Neural progenitor cell (in vitro differentiated cells): ENCODE measurements at places on chromosomes 2 and 18.

DNA sequence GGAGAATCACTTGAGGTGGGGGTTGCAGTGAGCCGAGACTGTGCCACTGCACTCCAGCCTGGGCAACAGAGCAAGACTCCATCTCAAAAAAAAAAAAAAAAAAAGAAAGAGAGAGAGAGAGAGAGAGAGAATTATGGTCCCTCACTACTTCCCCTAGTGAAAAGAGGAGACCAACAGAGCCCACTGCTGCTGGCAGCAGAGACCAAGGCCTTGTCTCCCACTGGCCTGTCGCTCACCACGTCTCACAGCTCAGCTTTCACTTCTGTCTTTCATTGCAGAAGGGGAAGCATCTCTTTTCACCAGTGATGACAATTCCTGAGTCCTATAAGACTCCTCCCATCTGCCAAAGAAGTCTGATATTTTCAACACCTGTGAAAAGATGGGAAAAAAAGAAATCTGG lies 81.3 kb downstream of the CLHC1 start:
- no peak for DNase-seq

DNA sequence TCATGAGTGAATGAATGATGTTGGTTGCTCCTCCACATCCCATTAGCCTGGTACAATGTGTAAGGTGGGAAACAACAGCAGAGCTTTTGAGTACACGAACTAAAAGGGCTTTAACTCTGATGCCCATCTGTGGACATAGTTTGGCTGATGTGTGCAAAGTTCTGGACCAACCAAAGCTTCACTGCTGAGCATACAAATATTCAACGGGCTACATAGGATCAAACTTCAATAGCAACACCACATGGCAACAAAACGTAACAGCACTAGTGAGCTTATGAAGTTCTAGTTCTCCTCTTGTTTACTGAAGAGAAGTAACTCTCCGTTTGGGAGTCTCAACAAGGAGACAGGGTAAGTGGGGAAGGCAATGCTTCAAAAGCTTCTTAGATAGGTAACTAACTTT lies 20.4 kb downstream of the STAM2 start:
- DNase-seq = no peak

DNA sequence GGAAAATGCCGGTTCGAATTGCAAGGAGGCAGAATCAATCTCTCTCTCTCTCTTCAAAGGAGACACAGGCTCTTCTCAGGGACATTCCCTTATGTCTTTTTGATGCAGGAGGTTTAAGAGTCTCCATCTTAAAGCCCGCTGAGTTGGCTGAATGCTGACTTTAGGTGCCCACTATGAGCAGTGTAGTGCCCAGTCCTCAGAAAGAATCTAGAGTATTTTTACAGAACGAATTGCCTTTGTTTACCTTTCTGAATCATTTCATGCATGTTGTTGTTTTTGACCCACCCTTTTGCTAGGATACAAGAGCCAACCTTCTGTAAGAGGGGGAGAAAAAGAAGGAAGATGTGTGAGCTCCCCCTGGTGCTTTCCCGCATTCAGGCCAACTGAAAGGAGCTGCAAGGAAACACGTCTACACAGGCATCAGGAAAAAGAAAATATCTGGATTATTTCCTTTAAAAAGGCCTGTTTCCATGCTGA lies 193.5 kb upstream of the TCF4 start:
- DNase-seq = peak; percentile 72

DNA sequence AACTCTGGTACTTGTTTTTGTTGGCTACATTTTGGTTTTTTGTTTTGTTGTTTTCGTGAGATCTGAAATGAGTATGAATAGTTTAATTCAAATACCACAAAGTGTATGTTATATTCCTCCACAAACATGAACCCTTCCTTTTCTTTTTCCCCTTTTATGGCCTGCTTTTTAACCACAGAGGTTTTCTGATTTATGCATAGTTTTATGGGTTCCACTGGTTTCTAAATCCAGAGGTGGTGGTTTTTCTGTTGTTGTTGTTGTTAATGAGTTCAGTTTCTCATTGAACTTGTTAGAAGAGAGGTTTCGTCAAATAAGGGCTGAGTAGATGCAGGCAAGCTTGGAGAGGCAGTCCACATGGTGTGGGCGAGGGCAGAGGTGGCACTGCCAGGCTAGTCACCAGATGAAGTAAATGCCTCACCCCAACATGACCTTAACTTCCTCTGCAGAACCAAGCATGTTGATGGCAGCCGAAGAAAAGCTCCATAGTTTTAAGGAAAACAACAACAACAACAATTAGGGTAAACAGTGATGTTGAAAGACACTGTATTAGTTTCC lies 72.5 kb downstream of the RIF1 start:
- no peak for DNase-seq

GRCh38 chr2:183541766-183542165 lies 417.5 kb downstream of the NUP35 start:
- DNase-seq = no peak

DNA sequence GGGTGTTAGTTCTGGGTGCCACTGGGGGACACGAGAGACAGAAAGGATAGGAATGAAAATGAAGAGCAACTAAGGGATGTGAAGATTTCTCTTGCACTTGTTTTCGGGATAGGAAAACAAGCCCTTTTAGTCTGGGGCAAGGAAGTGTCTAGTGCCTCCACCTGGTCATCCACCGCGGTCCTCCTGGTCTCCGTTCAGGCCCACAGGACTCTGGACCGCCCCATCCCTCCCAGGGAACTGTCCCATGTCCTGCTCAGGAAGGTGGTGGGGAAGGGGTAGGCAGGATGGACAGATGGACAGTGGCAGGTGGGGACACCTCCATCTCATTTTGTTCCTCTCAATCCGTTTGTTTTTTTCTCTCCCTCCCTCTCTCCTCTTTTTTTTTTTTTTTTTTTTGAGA lies 45.9 kb downstream of the AGAP1 start:
- no peak for DNase-seq

DNA sequence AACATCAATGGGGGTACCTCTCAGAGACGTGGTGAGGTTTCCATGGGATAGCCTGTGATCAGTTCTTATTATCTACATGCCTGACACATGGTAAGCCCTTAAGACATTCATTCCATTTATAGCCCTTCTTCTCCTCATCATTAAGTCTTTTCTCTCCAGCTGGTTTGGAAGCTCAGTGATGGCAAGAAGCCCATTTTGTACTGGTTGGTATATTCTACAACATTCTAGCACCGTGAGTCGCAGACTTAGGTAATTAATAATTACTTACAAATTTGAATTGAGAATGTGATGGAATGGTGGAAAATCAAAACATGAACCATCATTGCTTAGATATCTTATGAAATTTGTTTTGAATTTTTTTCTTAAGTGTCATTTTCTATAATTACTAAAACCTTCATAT lies 472.6 kb downstream of the DLGAP1 start:
- DNase-seq = no peak

- no peak for DNase-seq
Measured at GRCh38 chr2:23944976-23945375, 4.7 kb downstream of the UBXN2A start.

GRCh38 chr2:154195644-154196195 lies 324.0 kb downstream of the GALNT13 start:
- DNase-seq = no peak

DNA sequence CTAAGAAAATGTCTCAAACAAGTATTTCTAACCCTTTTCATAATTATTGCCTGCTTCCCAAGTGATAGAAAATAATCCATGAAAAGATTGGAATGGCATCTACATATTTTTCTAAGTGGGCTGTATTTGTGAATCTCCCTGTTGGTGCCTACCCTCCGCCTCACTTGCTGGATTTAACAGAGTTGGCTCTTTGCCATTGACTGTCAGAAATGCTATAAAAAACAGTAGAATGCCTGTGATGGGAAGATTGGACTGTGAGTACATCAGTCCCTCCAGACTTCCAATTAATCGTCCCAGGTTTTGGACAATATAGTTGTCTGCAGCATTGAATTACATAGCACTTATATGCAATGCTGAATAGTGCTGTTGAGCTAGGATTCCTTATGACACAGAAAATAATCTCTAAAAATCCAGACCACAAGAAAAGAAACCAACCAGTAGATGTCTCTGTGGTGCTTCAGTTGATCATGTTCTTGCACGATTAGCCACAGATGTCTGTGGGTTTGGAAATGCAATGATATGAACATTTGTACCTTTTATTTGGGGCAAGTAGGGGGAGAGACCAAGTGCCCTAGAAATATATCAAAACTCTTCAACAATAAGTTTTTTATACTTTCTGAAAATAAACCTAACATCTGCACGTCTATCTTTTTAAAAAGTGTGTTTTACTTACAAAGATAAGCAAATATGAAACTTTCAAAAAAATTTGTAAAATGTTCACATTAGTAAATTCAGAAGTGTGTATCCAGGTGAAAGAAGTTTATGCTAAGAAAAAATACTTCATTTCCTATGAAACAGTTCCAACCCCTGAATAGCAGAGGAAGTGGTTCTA lies 88.5 kb downstream of the DYNAP start:
- DNase-seq = peak; percentile 49

- DNase-seq = no peak
Measured at GRCh38 chr2:136022396-136023146, 37.1 kb upstream of the DARS1 start.

DNA sequence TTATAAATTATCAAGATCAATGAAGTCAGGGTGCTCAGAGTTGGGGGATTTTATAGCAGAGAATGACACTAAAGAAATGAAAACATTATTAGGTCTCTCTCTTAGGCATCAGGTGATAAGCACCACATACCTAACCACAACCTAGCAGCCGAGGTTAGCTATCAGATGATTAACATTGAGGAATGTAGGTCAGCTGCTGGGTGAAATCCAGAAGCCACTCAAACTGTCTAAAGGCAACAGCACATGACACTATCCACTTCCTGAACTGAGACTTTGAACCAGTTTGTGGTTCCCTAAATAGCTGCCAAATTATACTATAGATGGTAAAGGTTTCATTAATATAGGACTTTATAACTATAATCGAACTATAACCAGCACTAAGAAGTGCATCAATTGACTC lies 4.7 kb downstream of the EPG5 start:
- DNase-seq = no peak

DNA sequence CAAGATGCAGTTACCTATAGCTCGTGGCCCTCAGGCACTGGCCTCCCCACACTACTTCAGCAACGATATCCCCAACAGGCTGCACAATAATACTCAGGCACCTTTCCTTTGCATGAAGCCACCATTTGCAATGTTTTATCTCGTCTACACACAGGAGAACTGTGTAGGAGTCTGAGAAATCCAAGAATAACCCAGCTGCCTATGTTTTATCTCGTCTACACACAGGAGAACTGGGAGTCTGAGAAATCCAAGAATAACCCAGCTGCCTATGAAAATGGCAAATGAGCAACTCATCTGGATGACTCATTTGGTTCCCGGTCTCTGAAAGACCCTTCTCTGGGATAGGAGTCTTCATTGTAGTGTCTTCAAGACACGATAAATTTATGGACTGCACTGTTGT lies 18.3 kb upstream of the LNPK start:
- DNase-seq = no peak

- DNase-seq = no peak
Measured at GRCh38 chr18:4264347-4264791, 190.7 kb downstream of the DLGAP1 start.

- DNase-seq = peak; percentile 52
Measured at GRCh38 chr2:40448476-40449079, 3.3 kb downstream of the SLC8A1 start.

DNA sequence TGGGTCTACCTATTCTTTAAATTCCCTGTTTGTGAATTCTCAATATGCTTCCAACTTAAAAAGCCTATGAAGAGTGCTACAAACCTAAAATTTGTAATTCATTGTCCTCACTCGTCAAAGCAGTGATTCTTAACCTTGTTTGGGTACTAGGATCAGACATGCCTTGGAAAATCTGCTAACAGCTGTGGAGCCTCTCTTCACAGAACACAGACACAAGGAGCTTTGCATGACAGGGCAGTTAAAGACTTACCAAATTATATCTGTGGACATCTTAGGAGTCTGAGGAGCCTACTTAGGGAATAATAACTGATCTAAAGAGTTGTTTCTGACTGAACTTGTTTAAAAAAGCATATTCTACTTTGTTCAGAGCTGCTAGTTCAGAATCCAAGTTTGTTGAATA lies 38.1 kb downstream of the TMEM87B start:
- DNase-seq = no peak

- peak; percentile 60 for DNase-seq
Measured at GRCh38 chr2:174325373-174326160, 9.2 kb upstream of the SP9 start.

GRCh38 chr2:72141032-72141645 lies 6.5 kb downstream of the CYP26B1 start:
- DNase-seq = no peak

GRCh38 chr2:155653176-155653575 lies 679.3 kb downstream of the NR4A2 start:
- no peak for DNase-seq
